Smooth muscle cell of the pulmonary artery (primary cell): ENCODE measurements at places on chromosomes 7 and 10. TPM values are rescaled to one million over a fixed set of nuclear protein-coding genes. Genes with fewer than 3 reads are reported as not detected.

Gene ADAMTS14
- total RNA-seq, result 2.5 TPM in 2 replicates

Gene RAMP3
- total RNA-seq, result not detected in 2 replicates

Gene PRKG1
- total RNA-seq, result 27.2 and 52.2 TPM in 2 replicates

Gene ASB10
- total RNA-seq, result not detected in 2 replicates

Gene GIMAP4
- total RNA-seq, result 0.13 and 0.33 TPM in 2 replicates

Gene ABCA13
- total RNA-seq, result 0.20 and 0.36 TPM in 2 replicates
